ENCODE measurements at places on chromosomes 11 and 22. TPM values are rescaled to one million over a fixed set of nuclear protein-coding genes. Genes with fewer than 3 reads are reported as not detected.

Gene MS4A12
- not detected for total RNA-seq

Gene MIOX
- total RNA-seq: 0.21 TPM

Gene ABCC8
- total RNA-seq: not detected

Gene RANGAP1
- 185 TPM for total RNA-seq

Gene OR51B2
- not detected for total RNA-seq
